ENCODE measurements at places on chromosomes 1 and 21.

DNA sequence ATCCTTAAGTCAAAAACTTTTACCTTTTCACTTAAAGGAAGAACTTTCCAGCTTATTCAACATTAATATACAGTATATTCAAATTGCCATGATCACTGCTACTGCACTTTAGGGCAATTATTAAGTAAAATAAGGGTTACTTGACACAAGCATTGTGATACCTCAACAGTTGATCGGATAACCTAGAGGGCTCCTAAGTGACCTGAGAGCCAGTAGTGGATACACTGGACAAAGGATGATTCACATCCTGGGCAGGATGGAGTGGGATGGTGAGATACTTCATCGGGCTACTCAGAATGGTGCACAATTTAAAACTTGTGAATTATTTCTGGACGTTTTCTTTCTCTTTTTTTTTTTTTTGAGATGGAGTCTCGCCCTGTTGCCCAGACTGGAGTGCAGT, 54.5 kb upstream of the PPM1J start:
- DNase-seq, result no peak

GRCh38 chr1:232904566-232904965, 45.8 kb upstream of the NTPCR start:
- DNase-seq, result no peak

- no peak for DNase-seq
Observed at GRCh38 chr1:161721738-161722343, 497 bp downstream of the FCRLB start.

DNA sequence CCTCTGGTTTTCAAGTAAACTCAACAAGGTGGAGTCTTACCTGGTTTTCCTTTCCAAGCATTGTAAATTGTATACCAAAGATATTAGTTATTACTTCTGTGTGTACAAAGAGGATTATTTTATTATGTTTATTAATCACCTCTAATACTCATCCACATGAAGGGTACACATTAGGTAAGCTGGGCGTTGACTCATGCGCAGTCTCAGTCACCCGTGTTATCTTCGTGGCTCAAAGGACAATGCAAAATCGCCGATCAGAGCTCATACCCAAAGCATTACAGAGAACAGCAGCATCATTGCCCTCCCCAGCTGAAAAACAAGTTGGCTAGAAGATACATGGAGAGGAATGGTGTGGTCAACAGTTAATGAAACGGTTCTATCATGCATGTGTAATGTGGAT, 148.7 kb downstream of the NR5A2 start:
- no peak for DNase-seq

DNA sequence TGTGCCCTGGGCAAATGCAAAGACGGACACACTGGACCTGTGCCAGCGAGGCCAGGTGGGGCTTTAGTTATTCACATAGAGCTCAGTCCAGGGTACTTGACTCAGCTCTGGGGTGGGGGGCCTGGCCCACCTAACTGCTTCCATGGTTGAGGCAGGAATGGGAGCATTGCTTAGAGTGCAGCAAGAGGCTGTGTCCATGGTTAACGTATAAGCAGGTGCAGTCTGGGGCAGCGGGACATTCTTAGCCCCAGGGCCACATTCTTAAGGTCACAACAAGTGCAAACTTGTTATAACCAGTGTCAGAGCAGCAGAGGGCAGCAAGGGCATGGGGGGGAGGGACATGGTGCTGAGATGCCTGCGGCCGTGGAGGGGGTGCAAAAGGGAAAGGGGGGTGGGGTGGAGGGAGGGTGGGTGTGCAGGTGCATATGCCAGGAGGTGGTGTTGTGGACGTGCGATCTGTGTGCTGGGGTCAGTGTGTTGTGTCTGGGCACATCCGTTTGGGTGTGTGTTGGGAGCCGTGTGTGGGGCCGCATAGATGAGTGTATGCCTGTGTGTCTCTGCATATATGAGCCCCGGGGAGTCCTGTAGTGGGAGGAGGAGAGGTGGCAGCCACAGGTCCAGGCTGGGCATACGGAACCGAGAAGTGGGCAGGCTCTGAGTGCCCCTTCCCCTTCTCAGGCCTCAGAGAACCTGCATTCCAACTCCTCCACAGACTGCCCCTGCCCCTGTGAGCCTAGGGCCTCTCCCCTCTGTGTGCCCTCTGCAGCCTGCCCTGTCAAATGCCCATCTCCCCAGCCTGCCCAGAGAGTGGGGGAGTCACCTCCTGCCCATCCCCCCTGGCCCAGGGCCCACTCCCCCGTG, 8.4 kb downstream of the KCNJ10 start:
- no peak for DNase-seq

Measured in CD4-positive, alpha-beta T cell treated with Interleukin-2 at 100 ng/mL for 4 hours (primary cell).